ENCODE measurements at places on chromosomes 7 and 10.

GRCh38 chr10:88111294-88111693 lies 247.9 kb downstream of the PTEN start:
- no peak for DNase-seq

DNA sequence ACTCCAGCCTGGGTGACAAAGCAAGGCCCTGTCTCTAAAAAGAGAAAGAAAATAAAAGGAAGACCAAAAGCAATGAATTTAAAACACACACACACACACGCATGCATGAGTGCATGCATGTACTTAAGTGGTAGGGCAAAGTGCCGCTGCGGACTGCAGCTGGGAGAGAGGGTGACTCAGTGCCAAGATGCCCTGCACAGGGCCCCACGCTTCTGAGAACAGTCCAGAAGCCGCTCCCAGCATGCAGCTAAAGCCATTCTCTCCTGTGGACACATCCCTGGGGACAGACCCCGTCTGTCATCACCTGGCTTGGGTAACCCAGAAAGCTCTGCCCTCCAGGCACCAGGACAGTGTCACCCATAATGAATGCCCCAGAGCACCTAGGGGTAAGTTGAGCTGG lies 61.0 kb upstream of the MYL10 start:
- no peak for DNase-seq

GRCh38 chr7:150857276-150858055 lies 5.1 kb downstream of the AOC1 start:
- DNase-seq, result no peak

GRCh38 chr7:19294619-19295018 lies 149.4 kb upstream of the FERD3L start:
- no peak for DNase-seq

DNA sequence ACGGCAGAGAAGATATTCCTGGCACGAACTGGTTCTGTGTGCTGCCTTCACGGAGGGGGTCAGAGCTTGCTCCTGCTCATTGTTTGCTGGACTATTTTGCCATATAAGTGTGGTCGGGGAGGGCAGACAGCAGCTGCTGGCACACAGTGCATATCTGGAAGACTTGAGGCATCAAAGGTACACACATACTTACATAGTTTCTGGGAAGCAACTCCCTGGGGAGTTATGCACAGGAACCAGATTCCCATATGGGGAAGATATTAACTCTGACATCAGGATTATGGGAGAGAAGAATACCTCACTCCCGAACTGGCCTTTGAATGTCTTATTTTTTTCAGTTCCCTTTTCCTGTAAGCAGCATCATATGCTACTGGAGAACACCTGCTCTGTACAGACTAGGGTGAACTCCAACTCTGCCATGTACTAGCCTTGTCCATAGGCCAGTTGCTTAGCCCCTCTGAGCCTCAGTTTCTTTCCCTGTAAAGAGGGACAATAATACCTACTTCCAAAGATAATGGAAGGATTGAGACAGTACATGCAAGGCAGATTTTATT lies 41.5 kb downstream of the LGI1 start:
- no peak for DNase-seq

- DNase-seq, result no peak
Measured at GRCh38 chr10:129498680-129499079, 31.6 kb downstream of the MGMT start.

DNA sequence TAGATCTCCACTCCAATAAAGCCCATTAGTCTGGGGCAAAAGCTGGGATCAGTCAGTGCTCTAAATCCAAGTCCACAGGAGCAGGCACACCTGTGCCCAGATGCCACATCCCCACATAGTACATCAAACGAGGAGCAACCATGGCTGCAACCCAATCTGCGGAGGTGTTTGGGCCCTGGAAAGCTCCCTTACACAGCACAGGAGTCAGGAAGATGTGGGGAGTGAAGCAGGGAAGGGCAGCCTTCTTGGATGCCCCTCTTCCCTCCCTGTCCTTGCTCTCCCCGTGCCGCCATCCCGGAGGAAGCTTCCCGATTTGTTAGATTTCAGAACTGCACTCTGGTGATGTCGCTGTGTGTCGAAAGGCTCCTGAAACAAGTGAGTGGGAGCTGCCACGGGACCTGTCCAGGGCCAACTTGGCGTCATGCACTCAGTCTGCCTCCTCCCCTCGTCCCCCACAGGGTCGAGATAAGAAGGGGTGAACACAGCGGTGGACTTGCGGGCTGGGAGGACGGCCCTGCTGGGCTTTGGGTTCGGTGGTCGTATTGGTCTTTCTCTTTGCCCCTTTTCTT lies 230.6 kb upstream of the GRB10 start:
- no peak for DNase-seq

- no peak for DNase-seq
Measured at GRCh38 chr7:26159243-26159642, 7.2 kb downstream of the NFE2L3 start.

DNA sequence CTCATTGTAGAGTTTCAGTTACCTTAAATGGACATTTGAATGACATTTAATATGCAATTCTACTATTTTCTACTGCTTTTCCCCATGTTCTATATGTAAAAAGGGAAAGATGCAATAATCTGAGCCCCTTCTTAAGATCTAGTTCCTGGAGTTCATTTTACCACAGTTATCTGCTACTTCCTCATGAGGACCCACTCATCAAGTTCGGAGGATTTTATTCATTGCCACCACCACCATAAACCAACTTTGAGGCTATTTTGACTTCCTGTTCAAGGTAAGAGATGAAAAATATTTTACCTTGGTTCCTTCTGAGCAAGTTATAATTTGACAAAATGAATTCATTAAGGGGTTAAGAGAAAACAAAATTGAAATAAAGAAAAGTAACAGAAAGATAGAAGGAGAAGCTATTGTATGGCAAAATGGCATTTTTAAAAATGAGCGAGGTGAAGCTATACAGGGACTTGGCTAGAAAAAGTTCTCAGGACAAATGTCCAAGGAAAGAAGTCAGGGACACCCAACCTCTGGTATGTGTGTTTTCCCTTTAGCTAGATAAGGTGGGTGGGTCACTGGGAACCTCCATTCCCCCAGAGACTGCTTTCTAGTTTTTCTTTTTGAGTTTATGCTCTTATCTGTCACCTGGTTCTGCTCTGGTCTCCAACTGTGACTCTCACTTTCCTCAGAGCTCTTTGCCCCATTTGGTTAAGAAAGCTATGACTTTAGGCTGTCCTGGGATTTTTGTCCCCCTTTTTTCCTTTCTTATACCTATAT lies 14.9 kb upstream of the FAM3C start:
- DNase-seq, result no peak

GRCh38 chr10:100338434-100339036 lies 8.5 kb upstream of the SCD start:
- peak; percentile 80 for DNase-seq

- no peak for DNase-seq
Measured at GRCh38 chr7:38934051-38934450, 25.1 kb upstream of the VPS41 start.

- DNase-seq, result no peak
Measured at GRCh38 chr7:36036590-36036989, 116.5 kb upstream of the EEPD1 start.

GRCh38 chr10:129030996-129031843 lies 435.8 kb upstream of the MGMT start:
- DNase-seq, result peak; percentile 33

DNA sequence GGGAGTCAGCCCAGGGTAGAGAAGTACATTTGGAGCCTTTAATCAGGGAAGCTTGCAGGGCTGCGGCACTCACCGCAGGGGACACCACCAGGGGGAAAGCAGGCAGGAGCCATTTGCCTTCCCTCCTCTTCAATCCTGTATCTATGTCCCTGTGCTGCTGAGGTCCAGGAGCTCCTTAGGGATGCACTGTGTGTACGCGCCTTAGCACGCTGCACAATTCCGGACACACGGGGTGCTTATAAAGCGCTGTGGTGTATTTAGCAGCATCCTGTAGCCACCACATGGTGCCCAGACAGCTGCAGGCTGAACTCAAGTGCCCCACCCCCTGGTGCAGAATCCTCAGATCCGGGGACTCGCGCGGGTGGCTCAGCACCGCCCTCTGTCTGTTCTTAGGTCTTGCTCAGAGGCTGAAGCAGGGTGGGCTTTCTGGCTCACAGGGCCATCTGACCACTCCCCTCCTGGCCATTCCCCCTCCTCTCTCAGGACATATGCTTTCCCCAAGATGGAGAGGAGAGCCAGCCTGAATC lies 421.4 kb downstream of the SDK1 start:
- DNase-seq, result peak; percentile 1

DNA sequence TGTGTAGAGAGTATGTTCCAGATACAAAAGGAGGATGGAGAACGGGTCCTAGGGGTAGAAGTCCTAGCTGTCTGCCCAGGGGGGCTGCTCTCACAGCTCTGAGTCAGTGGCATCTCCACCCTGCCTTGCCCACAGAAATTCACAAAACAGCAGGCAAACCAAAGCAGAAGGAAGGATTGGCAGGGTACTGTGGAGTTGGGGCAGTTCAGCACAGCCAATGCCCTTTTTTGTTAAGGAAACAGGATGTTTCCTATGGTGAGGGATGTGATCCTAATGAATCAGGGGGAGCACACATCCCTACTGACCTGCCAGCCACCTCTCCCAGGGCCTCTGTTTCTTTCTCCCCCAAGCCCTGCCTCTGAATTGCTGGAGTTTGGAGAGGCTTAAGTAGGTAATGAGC lies 457.6 kb downstream of the PLXNA4 start:
- no peak for DNase-seq

- no peak for DNase-seq
Measured at GRCh38 chr7:46671108-46671769, 750.2 kb upstream of the IGFBP3 start.

DNA sequence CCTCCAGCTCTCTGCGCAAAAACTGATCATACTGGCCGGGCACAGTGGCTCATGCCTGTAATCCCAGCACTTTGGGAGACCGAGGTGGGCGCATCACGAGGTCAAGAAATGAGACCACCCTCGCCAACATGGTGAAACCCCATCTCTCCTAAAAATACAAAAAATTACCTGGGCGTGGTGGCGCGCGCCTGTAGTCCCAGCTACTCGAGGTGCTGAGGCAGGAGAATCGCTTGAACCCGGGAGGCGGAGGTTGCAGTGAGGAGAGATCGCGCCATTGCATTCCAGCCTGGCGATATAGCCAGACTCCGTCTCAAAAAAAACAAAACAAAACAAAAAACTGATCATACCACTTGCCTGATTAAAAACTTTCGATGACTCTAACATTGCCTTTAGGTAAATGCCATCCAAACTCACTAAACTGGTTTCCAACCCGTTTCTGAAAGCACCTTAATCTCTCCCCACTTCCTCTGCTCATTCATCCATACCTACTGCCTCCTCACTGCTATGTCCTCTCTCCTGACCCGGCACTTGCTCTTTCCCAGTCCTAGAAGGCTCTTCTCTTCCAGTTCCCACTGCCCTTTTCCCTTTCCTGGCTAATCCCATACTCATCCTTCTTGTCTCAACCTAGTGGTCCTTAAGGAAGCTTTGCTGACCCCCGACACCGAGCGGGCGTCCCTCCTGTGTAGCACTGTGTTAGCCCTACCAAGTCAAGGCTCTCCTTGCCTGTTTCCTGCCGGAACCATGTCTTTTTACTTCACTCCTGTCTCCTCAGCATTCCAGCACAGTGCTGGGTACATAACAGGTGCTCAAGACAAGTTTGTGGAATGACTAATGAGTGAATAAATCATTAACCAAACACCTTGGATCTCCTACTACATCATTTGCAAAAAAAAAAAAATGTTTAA lies 686 bp upstream of the MIOS start:
- DNase-seq, result no peak

DNA sequence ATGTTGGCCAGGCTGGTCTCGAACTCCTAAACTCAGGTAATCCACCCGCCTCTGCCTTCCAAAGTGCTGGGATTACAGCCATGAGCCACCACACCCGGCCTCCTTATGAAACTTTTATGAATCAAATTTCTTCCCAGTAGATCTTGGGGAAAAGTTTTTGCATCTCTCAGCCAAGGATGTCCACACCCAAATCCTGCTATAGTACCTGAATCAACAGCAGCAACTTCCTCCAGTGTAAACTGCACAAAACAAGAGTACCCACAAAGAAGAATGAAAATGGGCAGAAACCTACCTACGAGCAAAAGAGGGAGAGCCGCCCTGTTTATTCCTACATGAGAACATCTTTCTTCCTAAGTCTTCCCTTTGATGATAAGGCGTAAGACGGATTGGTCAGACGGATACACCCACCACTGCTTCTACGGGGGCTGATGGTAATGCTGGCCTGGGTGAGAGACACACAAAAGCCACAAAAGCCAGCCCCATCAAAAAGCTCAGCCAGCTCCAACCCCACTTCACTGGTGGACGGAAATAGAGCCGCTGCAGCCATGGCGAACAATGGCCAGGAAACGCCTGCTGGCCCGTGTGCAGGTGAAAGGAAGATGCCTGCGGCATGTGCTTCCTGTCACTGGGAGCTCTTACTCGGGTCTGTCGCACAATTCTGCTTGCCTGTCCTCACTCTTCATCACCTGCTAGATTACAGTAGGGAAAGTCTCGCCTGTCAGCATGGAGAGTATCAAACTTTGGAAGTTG lies 10.4 kb downstream of the JCAD start:
- no peak for DNase-seq

Data from CD4-positive, alpha-beta T cell treated with Interleukin-21 for 1 hour (primary cell).